ENCODE measurements at places on chromosomes 7 and 10.
A peak's percentile ranks its signal among the peaks of the same experiment; 100 is the strongest.

DNA sequence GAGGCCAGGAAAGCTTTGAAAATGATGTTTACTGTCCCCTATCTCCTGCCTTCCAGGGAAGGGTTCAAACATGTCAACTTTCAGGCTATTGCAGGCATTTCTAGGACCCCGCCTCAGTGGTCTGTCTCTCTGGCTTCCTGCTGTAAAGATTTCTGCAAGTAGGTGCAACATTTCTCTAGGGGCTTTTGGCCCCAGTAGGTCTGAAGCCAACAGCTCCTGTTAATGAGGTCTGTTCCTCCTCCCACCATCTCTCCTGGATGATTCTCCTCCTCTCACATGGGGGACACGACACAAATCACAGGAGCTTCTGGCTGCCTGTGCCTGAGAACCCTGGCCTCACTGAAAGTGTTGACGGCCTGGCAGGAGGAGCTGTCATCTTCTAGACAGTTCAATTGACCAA, 194.3 kb downstream of the CYP26A1 start:
- no peak for DNase-seq
- no peaks in the 10 kb centered on the region for H3K27me3 ChIP-seq
- peaks cover 20% of the 10 kb centered on the region for H3K4me1 ChIP-seq
- no peak overlapping the region for H3K27ac ChIP-seq
- no peak overlapping the region for H3K4me3 ChIP-seq

DNA sequence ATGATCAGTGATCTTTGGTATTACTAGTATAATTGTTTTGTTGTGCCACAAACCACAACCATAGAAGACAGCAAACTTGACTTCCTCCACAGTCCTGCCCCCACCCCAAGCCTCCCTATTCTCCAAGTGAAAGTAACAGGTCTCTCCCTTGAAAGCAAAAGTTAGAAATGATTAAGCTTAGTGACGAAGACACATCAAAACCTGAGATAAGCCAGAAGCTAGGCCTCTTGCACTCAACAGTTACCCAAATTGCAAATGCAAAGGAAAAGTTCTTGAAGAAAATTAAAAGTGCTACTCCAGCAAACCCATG, 7.5 kb downstream of the SAR1A start:
- no peak overlapping the region for H3K4me3 ChIP-seq
- H3K36me3 ChIP-seq = peaks cover 8% of the 10 kb centered on the region
- H3K27ac ChIP-seq = peak overlapping the region; percentile 28
- H3K4me1 ChIP-seq = peaks cover 13% of the 10 kb centered on the region
- no peaks in the 10 kb centered on the region for H3K27me3 ChIP-seq

- no peaks in the 10 kb centered on the region for H3K36me3 ChIP-seq
- DNase-seq = no peak
- no peaks in the 10 kb centered on the region for H3K4me1 ChIP-seq
- H3K27me3 ChIP-seq = no peaks in the 10 kb centered on the region
These were observed 8.6 kb downstream of the SLC13A1 start for GRCh38 chr7:123191132-123191531.

DNA sequence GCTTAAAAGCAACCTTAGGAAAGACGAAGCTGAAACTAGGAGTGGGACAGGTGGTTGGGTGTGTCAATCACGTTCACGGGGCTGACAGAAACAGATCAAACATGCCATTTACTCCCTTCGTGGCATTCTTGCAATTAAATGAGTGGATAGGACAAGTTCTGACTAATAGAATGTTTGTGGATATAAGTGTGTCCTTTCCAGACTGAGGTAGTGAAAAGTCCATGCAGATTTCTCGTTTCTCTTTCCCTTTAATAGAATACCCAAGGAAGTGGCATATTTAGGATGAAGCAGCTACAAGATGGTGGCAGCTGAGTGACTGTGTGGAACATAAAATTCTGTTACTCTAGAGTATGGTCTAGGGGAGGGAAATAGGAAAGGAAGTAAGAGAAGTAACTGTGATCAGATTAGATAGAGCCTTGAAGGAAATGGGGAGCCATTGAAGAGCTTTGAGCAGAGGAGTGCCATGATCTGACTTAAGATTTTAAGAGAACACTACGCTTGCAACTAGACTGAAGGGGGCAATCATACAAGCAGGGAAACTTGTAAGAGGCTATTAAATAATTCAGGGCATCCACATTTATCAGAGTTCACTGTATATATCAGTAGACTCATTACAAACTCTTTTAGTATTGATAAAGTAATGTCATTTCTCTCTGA, 46.3 kb upstream of the HYAL4 start:
- no peaks in the 10 kb centered on the region for H3K27me3 ChIP-seq
- DNase-seq = no peak
- H3K27ac ChIP-seq = no peak overlapping the region

DNA sequence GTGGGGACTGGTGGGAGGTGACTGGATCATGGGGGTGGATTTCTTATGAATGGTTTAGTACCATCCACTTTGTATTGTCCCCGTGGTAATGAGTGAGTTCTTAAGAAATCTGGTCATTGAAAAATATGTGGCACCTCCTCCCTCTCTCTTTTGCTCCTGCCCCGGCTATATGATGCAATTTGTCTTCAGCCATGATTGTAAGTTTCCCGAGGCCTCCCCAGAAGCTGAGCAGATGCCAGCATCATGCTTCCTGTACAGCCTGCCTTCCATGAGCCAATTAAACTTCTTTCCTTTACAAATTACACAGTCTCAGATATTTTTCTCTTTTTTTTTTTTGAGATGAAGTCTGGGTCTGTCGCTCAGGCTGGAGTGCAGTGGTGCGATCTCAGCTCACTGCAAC, 2.6 kb upstream of the KDM7A start:
- H3K27ac ChIP-seq = no peak overlapping the region
- no peaks in the 10 kb centered on the region for H3K36me3 ChIP-seq
- no peaks in the 10 kb centered on the region for H3K27me3 ChIP-seq
- H3K4me1 ChIP-seq = peaks cover 23% of the 10 kb centered on the region
- no peak overlapping the region for H3K4me3 ChIP-seq

DNA sequence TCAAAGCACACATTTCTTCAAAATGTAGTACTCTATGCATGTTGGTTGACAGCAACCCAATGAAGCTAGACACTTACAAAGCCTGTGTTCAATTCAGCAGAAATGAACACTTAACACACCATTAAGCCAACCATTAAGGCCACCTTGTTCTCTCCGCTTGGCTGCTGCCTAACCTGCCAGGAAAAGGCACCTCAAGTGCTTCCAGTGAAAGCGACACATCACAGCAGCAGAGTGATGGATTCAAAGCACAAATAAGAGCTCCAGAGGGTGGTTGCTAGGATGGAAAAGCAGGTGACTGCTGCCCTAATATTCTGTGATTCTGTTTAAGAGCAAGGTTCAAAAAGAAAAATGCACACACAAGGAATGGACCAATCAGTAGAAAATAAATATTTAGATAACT, 81.5 kb upstream of the GNAI1 start:
- H3K36me3 ChIP-seq = no peaks in the 10 kb centered on the region
- DNase-seq = no peak
- no peaks in the 10 kb centered on the region for H3K4me1 ChIP-seq
- no peak overlapping the region for H3K4me3 ChIP-seq

DNA sequence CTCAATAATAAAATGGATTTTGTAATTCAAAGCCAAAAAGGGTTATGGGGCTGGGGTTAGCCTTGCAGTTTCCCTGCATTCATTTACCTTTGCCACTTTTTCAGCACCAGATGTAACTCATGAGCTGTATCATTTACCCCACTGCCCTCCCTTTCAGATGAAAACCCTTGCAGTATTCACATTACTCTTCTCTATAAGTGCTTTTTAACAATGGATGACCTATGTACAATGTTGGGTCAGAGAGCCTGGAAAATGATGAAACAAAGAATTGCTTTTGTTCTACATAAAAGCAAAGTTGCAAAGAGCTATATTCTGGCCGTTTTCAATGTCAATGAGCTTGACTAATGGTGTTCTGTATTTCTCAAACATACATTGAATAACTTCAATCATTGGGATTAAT, 189.7 kb downstream of the TMEM26 start:
- no peaks in the 10 kb centered on the region for H3K36me3 ChIP-seq
- DNase-seq = no peak
- H3K4me1 ChIP-seq = no peaks in the 10 kb centered on the region
- no peak overlapping the region for H3K4me3 ChIP-seq
- peaks cover 2% of the 10 kb centered on the region for H3K27me3 ChIP-seq

- H3K27me3 ChIP-seq = peaks cover 11% of the 10 kb centered on the region
- DNase-seq = no peak
- no peak within 1 kb of the TSS for H3K27ac ChIP-seq
- no peak within 1 kb of the TSS for H3K4me3 ChIP-seq
- H3K36me3 ChIP-seq = no peaks in the 10 kb centered on the region
- H3K4me1 ChIP-seq = no peaks in the 10 kb centered on the region
These were observed at the start of gene SLC18A2 for GRCh38 chr10:117240621-117241529. TSS of gene SLC18A2 (plus strand) at chr10:117241114. CDS start at chr10:117241694, 580 bp downstream.

GRCh38 chr7:6444516-6445269, 3.1 kb downstream of the DAGLB start:
- H3K27me3 ChIP-seq = no peaks in the 10 kb centered on the region
- DNase-seq = no peak

DNA sequence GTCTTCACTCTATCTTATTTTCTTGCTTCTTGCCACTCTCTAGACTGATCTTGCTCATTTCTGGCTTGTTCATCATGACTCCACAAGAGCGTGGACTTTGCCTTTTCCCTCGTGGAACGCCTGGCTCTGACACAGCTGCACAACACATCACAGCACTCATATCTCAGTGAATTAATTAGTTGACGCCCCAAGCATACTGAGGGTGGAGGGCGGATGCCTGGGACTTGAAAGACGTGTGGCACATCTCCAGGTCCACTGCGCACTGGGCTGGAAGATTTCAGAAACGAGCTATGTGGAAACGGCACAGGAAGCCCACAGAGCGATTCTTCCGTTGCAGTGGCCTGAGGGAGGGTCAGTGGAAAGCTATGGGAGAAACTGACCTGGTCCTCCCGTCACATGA, 23.6 kb upstream of the PLEKHA1 start:
- H3K4me3 ChIP-seq = no peak overlapping the region
- H3K27me3 ChIP-seq = peaks cover 10% of the 10 kb centered on the region
- H3K36me3 ChIP-seq = no peaks in the 10 kb centered on the region
- peaks cover 13% of the 10 kb centered on the region for H3K4me1 ChIP-seq

- no peak for DNase-seq
- H3K27ac ChIP-seq = no peak overlapping the region
- no peak overlapping the region for H3K4me3 ChIP-seq
- no peaks in the 10 kb centered on the region for H3K36me3 ChIP-seq
These were observed 16.4 kb upstream of the FOXK1 start for GRCh38 chr7:4665661-4666060.

DNA sequence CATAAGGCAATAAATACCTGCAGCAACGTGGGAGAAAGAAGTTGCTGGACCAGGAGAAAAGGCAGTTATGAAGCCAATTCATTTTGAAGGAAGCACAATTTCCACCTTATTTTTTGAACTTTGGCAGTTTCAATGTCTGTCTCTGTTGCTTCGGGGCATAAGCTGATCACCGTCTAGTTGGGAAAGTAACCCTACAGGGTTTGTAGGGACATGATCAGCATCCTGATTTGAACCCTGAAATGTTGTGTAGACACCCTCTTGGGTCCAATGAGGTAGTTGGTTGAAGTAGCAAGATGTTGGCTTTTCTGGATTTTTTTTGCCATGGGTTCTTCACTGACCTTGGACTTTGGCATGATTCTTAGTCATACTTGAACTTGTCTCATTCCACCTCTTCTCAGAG, 13.0 kb downstream of the DUSP5 start:
- peaks cover 8% of the 10 kb centered on the region for H3K36me3 ChIP-seq
- no peak overlapping the region for H3K4me3 ChIP-seq
- no peaks in the 10 kb centered on the region for H3K27me3 ChIP-seq

DNA sequence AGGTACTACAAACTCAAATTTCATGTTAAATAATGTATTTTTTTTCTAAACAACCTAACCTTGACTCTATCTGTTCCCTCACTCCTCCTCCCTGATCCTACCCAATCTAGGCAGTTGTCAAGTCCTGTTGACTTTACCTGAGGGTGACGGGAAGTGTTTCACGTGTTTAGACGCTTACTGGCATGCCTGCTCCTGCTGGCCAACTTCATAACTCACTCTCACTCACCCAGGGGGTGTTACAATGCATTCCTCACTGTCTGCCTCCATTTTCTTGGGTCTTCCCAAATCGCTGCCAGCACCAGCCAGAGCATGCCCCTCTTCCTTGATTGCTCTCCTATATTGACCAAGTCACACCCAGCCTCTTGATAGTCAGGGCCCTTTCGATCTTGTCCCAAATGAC, 28.3 kb downstream of the CRCP start:
- no peaks in the 10 kb centered on the region for H3K27me3 ChIP-seq
- peaks cover 12% of the 10 kb centered on the region for H3K36me3 ChIP-seq
- H3K4me1 ChIP-seq = no peaks in the 10 kb centered on the region
- H3K4me3 ChIP-seq = no peak overlapping the region
- no peak overlapping the region for H3K27ac ChIP-seq
- no peak for DNase-seq

DNA sequence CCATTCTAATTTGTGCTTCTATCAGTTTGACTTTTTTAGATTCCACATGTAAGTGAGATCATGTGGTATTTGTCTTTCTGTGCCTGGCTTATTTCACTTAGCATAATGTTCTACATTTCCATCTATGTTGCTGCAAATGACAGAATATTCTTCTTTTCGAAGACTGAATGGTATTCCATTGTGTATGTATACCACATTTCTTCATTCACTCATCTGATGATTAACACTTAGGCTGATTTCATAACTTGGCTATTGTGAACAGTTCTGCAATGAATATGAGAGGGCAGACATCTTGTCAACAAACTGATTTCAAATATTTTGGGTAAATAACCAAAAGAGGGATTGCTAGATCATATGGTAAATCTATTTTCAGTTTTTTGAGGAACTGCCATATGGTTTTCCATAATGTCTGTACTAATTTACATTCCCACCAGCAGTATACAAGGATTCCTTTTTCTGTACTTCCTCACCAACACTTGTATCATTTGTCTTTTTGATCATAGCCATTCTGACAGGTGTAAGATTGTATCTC, 52.9 kb downstream of the ZNF22 start:
- no peaks in the 10 kb centered on the region for H3K4me1 ChIP-seq
- no peaks in the 10 kb centered on the region for H3K36me3 ChIP-seq
- no peak overlapping the region for H3K4me3 ChIP-seq

GRCh38 chr7:148698397-148699023, at the start of gene CUL1:
TSS of gene CUL1 (plus strand) at chr7:148698903. CDS start at chr7:148730123, 31,220 bp downstream.
- peak; percentile 90 for DNase-seq
- H3K27me3 ChIP-seq = no peaks in the 10 kb centered on the region
- peak within 1 kb of the TSS; percentile 84 for H3K4me3 ChIP-seq
- H3K36me3 ChIP-seq = no peaks in the 10 kb centered on the region
- H3K27ac ChIP-seq = peak within 1 kb of the TSS; percentile 69
- H3K4me1 ChIP-seq = peaks cover 31% of the 10 kb centered on the region

DNA sequence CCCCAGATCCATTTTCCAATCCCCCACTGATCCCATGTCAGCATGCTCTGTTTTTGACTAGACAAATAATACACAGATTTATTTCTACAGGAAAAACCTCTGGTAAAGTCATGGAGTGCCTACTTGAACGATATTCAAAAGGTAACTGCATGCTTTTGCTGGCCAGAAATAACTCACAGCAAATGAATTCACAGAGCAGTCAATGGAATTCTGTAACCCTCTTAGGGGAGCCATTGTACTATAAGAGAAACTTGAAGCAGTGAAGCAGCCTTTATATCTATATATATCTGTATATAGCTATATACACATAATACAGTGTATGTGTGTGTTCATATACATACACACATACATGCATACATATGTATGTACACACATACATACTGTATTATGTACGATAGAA, 29.0 kb upstream of the MEOX2 start:
- no peaks in the 10 kb centered on the region for H3K4me1 ChIP-seq
- H3K4me3 ChIP-seq = no peak overlapping the region
- no peak overlapping the region for H3K27ac ChIP-seq
- H3K36me3 ChIP-seq = no peaks in the 10 kb centered on the region

Data from B cell (primary cell).